ENCODE measurements at places on chromosomes 16 and 17.

- DNase-seq = no peak
Observed at GRCh38 chr17:68391561-68392268, 65.6 kb downstream of the WIPI1 start.

- no peak for DNase-seq
Observed at GRCh38 chr17:63504261-63504660, 18.9 kb upstream of the KCNH6 start.

GRCh38 chr16:54069601-54070239, 216.9 kb downstream of the IRX3 start:
- no peak for DNase-seq

GRCh38 chr17:8176197-8176940, at the start of gene TMEM107:
TMEM107 (minus strand) TSS chr17:8176380; CDS start chr17:8176286, 94 bp downstream.
- peak; percentile 83 for DNase-seq

- DNase-seq = no peak
Observed at GRCh38 chr16:69859105-69859989, 91.8 kb upstream of the CLEC18A start.

DNA sequence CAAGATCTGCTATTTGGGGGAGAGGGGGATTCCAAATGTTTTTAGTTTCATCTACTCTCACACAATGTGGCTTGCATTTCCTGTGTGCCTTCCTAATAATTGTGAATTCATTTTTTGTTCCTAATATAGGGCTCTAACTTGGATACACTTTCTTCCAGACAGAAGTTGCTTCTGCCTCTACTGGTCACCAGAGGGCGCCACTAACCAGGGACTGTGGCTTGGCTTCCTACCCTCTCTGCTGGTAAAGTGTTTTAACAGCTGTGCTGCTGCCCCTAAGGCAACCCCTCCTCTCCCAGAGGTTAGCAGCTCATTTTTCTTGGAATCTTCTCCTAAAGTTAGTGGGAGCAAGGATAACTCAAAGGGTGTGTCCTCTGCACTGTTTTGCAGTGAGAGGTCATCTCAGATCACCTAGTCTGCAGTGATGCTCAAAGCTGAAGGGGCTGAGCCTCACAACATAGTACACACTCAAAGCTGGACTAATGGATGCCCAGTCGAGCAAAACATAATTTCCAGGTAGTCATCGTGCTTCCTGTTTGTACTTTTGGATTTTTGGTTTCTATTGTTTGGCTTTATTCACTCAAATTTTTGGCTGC, 5.0 kb upstream of the PRSS54 start:
- DNase-seq = no peak

DNA sequence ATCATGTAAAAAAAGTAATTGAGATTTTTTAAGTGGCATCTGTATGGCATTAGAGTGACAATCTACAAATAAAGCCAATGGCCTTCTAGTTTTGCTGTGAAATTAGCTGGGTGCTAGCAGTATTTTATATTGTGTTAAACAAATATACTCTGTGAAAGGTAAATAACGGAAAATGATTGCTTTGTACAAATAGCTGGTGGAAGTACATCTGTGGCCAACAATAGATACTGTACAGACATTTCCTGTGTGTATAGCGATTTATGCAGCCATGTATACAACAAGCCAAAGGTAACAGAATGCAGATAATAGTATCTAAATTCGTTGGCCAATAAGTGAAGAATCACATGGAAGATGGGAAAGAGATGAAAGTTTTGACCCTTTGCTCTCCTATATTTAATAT, 26.6 kb downstream of the IQCK start:
- no peak for DNase-seq

- DNase-seq = no peak
Observed at GRCh38 chr17:73349138-73349537, 37.3 kb upstream of the CDC42EP4 start.

GRCh38 chr17:74353446-74354060, 8.1 kb downstream of the BTBD17 start:
- no peak for DNase-seq

DNA sequence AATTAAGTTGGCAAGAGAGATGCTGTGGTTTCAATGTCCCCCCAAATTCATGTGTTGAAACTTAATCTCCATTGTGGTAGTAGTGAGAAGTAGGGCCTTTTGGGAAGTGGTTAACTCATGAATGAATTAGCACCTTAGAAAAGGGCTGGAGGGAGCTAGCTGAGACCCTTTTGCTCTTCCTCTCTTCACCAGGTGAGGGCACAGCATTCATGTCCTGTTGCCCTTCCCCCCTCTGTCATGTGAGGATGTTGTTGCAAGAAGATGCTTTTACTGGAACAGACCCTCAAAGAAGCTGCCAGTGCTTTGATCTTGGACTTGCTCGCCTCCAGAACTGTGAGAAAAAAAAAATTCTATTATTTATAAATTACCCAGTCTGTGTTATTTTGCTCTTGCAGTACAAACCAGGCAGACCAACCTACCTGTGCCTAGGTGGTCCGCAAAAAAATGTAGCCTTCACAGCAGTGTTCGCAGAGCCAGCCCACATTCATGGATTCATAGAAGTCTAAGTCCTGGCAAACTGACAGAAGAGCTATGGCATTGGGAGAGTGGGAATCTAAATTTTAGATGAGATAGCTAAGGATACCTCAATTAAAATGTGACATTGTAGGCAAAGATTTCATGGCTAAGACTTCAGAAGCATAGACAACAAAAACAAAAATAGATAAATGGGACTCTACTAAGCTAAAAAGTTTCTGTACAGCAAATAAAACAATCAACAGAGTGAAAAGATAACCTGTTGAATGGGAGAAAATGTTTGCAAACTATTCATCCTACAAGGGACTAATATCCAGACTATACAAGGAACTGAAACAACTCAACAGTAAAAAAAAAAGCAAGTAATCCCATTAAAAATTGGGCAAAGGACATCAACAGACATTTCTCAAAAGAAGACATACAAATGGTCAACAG, 32.0 kb upstream of the ABCA5 start:
- no peak for DNase-seq

- no peak for DNase-seq
Observed at GRCh38 chr17:13544765-13545164, 57.0 kb downstream of the HS3ST3A1 start.

- no peak for DNase-seq
Observed at GRCh38 chr16:30438835-30439234, 6.8 kb downstream of the SEPHS2 start.

DNA sequence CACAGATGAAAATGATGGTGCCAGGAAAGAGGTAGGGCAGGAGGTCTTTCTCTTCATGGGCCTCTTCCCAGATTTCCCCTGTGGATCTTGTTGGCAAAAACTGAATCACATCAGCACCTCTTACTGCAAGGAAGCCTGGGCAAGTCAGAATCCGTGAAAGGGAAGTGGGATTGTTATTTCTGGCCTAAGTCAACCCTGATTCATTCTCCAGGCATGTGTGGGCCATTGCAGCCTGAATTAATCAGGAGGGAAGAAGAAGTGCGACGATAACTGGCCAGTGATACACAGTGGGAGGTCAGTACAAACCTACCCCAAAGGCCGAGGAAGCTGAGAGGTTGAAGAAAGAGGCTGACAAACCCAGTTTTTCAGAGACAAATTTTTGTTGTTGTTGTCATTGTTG, 17.9 kb upstream of the NSMCE1 start:
- no peak for DNase-seq

DNA sequence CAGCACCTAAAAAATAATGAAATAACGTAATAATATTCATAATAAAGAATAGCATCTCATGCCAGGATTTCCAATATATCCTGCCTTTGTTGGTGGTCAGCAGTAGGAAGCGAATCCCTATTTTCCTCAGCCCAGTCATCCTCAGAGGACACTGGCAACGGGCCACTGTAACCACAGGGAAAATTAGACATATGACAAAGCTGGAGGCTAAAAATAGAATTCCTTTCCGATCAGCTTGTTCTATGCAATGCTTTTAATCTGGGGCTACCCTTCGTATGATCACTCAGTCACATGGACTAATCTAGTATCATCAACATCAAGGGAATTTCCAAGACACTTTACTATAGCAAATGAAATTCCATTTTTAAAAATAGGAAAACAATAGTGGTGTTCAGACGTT, 246.9 kb upstream of the KCNJ16 start:
- no peak for DNase-seq

DNA sequence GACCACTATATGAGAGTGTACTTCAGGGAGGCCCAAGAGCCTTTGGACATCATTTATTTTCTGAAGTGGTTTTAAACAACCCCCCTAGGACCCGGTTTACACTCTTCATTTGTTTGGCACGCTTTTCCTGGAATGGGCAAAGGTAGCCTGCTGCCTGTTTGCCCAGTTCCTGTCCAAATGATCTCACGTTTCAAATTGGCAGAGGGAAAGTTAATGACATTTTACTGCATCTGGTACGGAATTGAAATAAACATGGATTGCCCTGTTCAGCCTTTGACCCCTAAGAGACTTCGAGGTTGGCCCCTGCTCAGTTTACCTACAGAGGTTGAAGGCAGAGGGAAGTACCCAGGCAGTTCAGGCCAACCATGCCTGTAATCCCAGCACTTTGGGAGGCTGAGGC, 5.8 kb upstream of the RPRML start:
- no peak for DNase-seq

GRCh38 chr16:57956924-57957672, 13.8 kb downstream of the CNGB1 start:
- no peak for DNase-seq

DNA sequence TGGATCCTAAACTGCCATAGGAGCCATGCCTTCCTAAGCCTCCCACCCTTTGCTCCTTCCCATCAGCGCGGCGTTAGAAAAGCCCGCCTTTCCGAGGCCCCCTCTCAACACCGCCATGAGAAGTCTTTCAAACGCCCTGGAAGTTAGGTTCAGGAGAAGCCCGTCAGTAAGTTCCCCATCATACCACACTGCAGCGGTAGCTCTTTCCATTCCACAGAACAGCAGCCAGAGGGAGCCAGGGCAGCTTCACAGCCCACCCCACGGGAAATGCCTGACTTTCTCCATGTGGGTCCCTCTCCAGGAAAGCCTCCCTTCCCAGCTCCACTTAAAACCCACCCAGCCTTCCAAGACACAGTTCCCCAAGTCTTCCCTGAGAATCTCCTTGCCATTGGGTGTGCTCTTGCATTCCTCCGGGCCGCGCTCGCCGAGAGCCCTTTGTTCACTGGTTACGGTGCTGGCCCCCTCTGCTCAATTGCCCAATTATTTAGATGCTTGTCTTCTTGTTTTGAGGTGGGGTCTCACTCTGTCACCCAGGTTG, 28.7 kb downstream of the KIAA0513 start:
- DNase-seq = no peak

DNA sequence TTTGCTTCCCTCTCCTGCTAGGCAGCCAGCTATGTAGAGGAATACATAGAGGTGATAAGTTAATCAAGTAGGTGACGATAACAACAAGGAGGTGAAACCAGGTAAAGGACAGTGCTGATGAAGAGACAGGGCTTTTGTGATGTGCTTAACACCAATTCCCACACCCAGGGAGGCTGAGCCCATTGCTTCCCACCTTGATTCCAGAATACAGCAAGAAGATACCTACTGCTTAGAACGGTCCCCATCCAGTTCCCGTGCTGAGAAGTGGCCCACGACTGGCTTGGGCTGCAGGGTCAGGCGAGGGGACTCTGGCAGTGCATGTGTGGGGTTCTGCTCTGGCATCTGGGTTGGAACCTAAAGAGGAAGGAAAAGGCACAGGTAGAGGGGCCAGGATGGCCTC, 16.1 kb upstream of the GFAP start:
- DNase-seq = no peak

GRCh38 chr17:6753006-6753445, 2.8 kb upstream of the XAF1 start:
- peak; percentile 12 for DNase-seq

DNA sequence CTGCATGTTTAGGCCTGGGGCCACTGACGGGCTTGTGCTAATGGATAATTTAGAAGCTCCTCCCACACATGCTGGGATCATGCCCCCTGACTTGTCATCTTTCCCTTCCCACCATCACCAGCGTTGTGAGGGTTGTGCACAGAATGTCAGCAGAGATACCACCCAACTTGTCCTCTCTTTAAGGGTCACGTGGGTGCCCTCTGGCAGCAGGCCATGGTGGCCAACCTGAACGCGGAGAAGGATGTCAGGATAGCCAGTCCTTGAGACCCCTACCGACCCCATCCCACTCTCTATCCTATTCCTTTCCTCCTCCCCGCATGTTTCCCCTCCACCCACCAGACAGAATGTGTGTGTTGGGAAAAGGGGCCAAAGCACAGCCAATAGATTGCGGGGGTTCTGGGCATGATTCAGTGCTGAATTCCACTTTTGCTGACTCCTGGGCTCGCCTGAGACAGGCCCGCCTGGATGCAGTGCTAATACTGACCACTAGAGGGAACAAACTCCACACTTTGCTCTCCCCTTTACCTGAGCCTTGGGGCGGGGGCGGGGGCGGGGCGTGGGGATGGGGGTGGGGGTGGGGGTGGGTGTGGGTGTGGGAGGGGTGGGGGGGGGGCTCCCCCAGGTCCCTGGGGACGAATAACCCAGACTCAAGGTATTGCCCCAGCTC, at the start of gene GH2:
GH2 (minus strand) TSS at position 10 of the 667 bp plus-strand sequence. CDS start 143 bp downstream, outside the sequence.
- DNase-seq = no peak

GRCh38 chr17:74878658-74879057, 5.9 kb upstream of the FDXR start:
- DNase-seq = no peak

DNA sequence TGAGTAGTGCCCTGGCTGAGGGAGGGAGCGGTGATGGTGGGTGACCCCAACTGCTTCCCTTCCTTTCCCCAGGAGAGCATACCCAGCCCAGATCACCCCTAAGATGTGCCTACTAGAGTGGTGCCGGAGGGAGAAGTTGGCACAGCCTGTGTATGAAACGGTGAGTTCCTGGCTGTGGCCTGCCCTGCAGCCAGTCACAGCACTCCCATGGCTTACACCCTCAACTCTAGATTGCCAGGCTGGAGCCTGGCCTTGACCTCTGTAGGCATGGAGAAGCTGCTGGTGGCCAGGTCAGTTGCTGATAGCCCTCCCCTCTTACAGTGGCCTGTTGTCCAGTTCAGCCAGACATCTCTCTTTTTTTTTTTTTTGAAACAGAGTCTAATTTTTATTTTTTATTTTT, 8.6 kb upstream of the NFATC3 start:
- no peak for DNase-seq

DNA sequence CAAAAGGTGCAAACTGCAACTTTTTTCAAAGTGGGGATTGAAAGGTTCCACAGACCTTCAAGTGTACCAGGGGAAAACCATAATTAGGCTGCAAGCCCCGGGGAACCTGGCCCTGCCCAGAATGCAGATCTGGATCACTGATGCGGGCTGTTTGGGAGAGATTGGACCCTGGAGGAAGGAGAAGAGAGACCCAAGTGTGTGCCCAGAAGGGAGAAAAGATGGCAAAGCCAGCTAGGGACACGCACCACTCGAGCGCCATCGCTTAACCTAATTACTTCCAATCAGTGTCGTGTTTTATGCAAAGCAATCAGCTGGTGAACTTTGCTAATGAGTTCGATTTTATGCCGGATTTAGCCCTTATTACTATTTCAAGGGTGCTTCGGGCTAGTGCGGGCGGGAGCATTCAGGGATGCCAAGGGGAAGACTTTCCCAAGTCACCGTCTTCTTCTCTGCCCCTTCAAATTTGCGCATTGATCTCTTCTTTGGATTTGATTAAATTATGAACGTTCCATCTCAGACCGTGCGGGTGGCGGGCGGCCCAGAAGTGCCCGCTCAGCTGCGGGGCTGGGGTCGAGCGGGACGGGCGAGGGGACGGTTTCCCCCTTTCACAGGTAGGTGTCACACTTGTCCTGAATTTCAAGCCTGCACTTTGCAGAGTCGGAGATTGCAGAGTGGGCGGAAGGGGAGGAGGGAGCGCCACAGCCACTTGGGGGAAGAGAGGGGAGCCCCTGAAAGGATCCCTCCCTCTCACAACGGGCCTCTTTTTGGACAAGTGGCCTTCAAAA, 4.0 kb downstream of the IRX5 start:
- no peak for DNase-seq

GRCh38 chr16:10949424-10949970, 5.1 kb downstream of the CLEC16A start:
- DNase-seq = no peak

Measured in activated CD8-positive, alpha-beta memory T cell treated with anti-CD3 and anti-CD28 coated beads for 1 hour (primary cell).